ENCODE measurements at places on chromosomes 16 and 17. TPM values are rescaled to one million over a fixed set of nuclear protein-coding genes. Genes with fewer than 3 reads are reported as not detected.

GRCh38 chr17:64058621-64059020 lies 38.2 kb upstream of the ICAM2 start:
- DNase-seq = no peak

DNA sequence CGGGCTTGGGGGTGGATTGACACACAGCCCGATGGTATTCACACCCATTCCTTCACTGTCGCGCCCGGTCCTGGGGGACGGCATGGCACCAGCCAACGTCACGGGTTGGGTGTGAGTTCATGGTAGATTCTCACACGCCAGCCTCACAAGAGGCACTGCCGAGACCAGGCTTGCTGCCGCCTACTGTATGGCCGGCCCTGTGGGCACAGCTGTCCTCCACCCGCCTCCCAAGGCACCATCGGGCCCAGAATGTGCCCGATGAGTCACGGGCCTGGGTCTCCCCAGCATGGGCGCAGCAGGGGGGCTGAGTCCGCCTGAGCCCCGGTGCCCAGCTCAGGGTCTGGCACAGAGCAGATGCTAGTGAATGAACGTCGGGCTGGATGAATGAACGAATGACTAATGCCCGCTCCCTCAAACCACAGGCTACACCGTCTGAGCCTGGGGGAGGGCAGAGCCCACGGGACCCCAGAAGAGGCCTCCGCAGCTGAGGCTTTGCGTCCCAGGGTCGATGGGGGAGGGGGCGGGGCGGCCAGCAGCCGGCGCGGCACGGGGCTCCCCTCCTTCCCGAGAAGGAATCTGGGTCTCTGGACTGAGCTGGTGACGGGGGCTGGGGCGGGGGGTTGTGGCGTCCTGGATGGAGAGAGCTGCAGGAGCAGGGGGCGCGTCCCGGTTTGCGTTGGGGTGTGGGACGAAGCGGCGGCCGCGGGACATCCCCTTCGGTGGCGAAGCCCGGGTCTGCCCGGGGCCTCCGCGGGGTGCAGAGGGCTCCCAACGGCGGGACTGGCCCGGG lies 829 bp downstream of the PITPNM3 start:
- peak; percentile 39 for DNase-seq

- DNase-seq = no peak
Observed at GRCh38 chr16:31386157-31386984, 6.8 kb upstream of the ITGAD start.

The RHBDF2 gene
- polyA plus RNA-seq = 6.8 TPM

DNA sequence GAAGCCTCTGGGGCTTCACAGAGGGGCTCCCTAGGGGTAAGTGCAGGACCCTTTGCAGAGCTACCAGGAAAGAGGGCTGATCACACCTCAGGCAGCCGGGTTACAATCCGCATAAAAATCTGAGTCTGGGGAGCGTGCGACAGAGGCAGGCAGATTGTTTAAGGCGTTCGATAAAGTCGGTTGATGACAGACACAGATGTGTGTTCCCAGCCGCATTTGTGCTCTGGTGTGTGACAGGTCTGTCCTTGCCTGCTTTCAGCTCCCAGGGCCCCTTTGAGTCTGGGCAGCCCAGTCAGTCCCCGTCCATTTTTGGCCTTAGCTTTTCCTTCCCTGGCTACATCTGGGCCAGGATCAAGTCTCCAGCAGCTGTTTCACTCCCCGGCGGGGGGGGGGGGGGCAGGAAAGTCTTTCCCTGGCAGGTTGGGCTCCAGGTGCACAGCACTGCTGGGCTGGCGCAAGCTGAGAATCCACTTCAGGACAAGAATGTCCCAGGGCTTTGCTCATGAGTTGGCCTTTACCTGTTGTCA lies 1.3 kb upstream of the ZACN start:
- DNase-seq = peak; percentile 23

DNA sequence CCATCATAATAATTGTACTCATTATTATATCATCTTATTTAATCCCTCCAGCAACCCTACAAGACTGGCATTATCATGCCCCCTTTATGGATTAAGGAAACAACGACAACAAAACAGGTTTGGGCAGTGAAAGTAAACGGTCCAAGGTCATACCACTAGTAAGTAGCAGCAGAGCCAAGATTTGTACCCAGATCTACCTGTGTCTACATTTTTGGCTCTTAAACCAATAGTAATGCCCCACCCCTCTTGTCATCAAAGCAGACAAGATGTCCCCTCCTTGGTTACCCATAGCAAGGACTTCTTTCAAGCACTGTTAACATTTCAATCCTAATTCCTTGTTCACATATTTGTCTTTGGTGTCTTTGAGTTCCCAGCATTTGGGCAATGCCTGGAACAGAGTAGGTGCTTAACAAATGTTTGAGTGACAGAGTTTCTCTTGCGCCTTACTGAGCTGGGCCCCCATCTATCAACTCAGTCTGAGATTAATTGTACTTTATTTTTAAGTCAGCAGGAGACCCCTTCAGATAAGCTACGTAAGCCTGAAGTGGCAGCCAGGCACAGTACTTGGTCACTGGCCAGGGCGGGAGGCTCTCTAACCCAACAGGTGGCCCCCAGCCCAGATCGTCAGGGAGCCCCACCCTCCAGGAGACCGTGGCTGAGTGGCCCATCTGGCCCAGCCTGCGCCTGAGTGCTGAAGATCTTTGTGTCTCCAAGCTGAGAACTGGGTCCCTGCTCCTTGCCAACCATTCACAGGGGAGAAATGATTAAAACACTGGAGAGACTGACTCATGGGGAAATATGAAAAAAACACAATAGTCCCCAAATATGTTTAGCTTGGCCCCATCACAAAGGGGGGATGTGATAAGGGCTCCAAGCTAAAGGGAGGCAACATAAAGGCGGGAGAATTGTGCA lies 75.8 kb downstream of the AXIN2 start:
- DNase-seq = no peak

DNA sequence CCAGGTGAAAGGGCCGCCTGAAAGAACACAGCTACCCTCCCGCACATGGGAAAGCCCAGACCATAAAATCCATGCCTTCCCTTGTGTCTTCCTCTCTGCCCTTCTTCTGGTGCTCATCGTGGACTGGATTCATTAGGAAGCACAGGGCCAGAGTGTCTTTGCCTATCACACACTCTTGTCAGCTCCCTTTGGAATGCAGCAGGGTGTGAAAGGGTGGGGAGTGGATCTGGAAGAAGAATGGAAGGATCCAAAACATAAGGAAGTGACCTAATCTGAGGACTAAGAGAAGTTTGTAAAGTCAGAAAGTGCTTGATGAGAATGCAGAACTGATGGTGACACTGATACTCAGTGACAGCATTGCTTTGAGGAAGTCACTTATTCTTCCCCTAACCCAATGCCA lies 1147.3 kb upstream of the GOT2 start:
- no peak for DNase-seq

DNA sequence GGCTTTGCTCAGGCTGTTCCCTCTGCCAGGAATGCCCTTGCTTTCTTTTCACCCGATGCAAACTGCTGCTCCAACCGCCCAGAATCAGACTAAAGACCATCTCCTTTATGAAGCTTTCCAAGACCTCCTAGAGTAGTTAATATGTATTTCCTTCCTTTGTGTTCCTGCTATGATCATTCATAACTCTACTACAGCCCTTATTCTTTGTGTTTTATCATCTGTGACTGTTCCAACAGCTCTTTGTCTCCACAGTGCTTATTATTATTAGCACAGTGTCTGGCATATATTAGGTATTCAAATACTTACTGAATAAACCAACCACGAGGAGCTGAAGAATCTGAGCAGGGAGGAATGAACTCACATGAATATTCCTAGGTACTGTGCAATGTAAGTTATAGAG lies 7.6 kb downstream of the PSME3IP1 start:
- no peak for DNase-seq

DNA sequence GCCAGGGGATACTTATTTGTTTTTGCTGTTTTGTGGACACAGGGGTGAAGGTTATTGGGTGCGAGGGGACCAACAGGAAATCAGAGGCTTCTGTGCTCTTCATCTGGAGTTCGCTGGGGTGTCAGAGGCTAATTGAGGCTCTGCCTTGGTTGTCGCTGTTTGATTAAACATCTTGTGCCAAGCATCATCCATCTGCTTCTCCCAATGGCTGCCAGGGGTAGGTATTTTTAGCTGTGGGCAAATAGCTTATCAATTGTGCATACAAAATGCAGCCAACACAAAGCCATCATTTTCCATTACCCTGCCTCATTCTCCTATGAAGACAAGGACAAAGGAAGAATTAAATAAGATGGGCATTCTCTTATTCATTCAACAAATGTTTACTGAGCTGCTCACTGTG lies 27.8 kb downstream of the GPR139 start:
- DNase-seq = no peak

DNA sequence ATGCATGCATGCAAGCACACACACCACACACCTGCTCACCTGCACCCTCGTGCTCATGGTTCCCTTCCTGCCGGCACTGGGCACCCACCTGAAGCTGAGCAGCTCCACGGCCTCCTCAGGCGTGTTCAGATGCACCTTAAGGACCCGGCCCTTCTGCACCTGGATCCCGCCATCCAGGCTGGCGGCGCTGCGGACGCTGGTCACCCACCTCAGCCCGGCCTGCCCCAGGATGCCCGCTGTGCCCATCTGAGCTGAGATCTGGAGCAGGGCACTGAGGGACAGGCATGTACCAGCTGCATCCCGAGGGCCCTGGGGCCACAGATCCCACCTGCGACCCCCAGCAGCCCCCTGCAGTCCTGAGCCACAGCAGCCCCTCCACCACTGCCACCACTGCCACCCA lies 110.0 kb downstream of the LITAF start:
- no peak for DNase-seq

GRCh38 chr17:5464717-5465507 lies 3.9 kb downstream of the DHX33 start:
- DNase-seq = no peak

DNA sequence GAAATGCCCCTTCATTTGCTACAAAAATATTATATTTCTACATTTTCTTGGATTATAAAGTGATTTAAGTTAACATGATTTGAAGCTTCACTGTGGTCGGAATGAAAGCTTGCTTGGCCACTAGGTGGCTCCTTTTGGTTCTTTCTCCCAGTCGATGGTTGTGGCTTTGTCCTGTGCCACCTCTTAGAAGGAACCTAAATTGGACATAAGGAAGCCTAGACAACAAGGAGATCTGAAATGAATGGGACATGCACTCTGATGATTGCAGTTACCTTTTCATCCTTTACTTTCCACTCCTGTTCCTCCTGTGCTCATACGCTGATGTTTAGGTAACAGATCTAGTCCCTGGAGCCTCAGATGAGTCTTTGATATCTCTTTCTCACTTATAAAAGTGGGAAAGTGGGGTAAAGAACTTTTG lies 39.2 kb downstream of the FTO start:
- DNase-seq = no peak

The GALR2 gene
- polyA plus RNA-seq = not detected

DNA sequence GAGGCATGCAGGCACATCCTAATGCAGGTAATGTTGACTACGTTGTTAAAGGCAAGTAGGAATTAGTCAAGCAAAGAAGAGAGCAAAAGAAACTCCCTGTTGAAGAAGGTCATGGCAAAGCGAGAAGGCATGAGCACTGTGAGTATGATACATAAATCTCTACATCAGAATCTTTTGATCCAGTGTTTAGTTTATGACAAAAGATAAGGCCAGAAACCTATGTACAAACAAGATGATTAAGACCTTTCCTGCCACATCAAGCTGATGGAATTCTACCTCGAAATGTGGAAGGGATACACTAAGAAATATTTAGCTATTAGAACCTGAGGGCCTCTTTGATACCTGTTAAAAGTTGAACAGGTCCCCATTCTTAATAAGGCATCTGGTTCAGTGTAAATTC lies 20.2 kb downstream of the SYCE1L start:
- no peak for DNase-seq

DNA sequence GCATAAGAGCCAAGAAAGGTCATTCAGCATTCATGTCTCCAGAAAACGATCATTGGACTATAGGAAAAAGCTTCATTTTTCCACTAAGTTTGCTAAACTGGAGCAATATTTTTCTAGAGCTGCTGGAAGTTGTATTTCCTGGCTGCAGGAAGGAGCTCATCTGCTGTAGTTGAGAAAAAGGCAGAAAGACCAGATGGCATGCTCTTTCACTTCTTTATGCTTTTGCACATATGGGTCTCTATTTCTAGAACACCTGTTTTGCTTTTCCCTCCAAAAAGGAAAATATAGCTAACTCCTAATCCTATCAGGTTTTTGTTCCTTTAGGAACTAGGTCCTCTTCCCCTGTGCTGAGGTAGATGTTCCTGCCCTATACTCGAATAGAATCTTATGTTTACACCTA lies 61.9 kb upstream of the HLF start:
- DNase-seq = no peak

GRCh38 chr17:74950207-74950606 lies 14.5 kb downstream of the OTOP3 start:
- no peak for DNase-seq

- no peak for DNase-seq
Observed at GRCh38 chr16:19330841-19331397, 45.4 kb downstream of the CLEC19A start.

GRCh38 chr16:13154799-13155198 lies 253.4 kb downstream of the SHISA9 start:
- DNase-seq = no peak

The IFT20 gene
- polyA plus RNA-seq = 52.6 TPM

GRCh38 chr16:54326266-54326662 lies 39.7 kb upstream of the IRX3 start:
- no peak for DNase-seq

The SP6 gene
- 0.86 TPM for polyA plus RNA-seq

The FKBP10 gene
- 19.6 TPM for polyA plus RNA-seq

The CTRB1 gene
- polyA plus RNA-seq = not detected

GRCh38 chr16:30053376-30054015 lies 12.1 kb upstream of the ALDOA start:
- DNase-seq = peak; percentile 68

The XAF1 gene
- 7.9 TPM for polyA plus RNA-seq

The ABCC6 gene
- 54.5 TPM for polyA plus RNA-seq

GRCh38 chr16:81797443-81797842 lies 18.4 kb downstream of the PLCG2 start:
- DNase-seq = no peak

The KCNJ18 gene
- not detected for polyA plus RNA-seq

The TEX19 gene
- not detected for polyA plus RNA-seq

- DNase-seq = no peak
Observed at GRCh38 chr17:59671386-59671785, 35.8 kb downstream of the PTRH2 start.

GRCh38 chr17:28960256-28961061 lies 9.1 kb upstream of the PHF12 start:
- no peak for DNase-seq

DNA sequence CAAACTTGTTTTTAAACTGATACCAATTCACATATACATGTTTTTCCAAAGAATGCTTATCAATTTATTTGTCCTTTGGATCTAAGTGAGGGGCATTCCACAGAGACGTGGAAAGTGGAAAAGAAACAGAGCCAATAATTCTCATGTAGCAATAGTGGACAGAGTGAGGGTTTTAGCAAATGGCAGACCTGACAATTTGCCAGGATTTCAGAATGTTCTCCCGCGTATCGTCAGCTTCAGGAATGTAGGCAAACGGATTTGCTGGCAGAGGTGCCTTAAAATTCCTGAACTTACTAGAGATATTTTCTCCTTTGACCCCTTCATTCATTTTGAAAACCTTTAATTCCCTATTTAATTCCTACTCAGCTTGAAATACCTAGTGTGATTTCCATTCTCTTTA lies 193.4 kb upstream of the CPHXL start:
- no peak for DNase-seq

- DNase-seq = peak; percentile 88
Observed at GRCh38 chr16:4306470-4307214, 9.2 kb upstream of the GLIS2 start.

The PRR11 gene
- polyA plus RNA-seq = 0.26 TPM
